ENCODE measurements at places on chromosomes 16 and 17.
A peak's percentile ranks its signal among the peaks of the same experiment; 100 is the strongest.

- no peak for DNase-seq
Observed at GRCh38 chr16:49492896-49493626, 119.5 kb downstream of the C16orf78 start.

GRCh38 chr17:927611-928461 is 51.7 kb downstream of the NXN start:
- DNase-seq, result no peak

DNA sequence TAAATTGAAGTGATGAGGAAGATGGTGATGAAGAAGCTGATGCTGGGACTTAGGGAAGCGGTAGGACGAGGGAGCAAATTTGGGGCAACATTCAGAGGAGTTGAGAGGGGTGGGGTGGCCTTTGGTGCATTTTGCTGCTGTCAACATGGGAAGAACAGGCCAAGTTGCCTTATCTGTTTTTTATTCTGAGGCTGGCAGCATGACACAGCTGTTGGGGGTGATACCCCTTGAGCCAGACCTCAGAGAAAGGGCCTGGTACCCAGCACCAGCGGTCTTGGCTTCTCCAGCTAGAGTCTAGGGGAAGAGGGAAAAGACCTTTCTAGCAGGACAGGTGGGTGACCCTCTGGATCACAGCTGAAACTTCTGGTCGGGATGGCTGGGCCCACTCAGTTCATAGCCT is 4.6 kb downstream of the IGFBP4 start:
- no peak for DNase-seq

DNA sequence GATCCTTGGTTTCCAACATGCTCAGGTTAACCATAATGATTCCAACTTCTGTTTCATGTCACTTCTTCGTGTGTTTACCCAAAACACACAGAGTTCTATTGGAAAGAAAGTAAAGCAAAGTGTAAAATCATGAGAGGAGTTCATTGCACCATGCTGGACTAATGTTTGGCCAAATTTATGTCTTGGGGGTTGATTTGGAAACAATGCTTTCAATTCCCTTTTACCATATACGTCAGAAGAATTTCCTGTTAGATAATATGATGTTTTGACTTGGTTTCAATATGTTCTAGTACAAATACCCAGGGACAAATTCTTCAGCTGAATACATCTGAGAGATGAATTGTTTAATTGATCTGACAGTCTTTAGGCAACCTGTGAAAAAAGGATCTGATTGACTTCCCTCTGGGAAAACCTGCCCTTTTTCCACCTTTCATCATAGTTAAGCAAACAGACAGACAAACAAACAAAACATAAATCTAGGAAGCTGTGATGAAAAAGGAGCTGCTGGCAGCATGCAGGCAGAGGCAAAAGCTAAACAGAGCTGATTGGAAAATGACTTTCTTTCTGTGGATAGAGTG is 26.0 kb upstream of the MPHOSPH6 start:
- DNase-seq, result no peak

DNA sequence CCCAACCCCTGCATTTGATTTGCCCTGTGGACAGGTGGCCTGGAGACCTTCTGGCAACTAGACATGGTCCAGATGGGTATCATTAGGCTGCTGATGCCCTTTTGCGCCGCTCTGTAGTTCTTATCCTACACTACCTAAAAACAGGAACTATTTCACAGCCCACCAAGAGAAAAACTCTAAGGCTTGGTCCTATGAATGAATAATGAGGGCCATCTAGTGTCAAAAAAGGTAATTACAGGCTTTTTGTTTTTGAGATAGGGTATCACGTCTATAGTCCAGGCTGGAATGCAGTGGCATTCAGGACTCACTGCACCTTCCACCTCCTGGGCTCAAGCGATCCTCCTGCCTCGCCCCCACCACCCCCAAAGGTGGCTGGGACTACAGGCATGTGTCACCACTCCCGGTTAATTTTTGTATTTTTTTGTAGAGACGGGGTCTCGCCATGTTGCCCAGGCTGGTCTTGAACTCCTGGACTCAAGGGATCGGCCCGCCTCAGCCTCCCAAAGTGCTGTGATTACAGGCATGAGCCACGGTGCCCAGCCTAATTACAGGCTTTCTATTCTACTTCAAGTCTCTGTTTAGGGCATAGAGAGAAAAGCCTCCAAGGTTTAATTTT is 20.9 kb downstream of the COIL start:
- DNase-seq, result no peak

DNA sequence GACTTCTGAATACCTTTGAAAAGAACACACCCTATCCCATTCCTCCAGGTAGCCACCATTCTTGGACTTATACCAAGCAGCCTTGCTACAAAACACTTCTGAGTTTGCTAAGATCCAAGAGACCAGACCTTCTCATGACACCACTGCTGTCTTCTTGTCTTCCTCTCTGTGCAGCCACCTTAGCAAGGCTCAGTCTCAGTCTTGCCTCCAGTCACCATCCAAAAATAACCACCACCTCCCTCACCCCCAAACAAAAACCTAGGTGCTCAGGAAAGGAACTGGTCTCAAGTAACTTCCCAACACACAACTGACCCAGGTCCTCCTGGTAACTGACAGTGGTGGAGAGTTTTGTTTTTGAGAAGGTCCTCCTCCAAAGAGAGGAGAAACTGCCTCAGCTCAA is 90.9 kb upstream of the CORO6 start:
- no peak for DNase-seq

DNA sequence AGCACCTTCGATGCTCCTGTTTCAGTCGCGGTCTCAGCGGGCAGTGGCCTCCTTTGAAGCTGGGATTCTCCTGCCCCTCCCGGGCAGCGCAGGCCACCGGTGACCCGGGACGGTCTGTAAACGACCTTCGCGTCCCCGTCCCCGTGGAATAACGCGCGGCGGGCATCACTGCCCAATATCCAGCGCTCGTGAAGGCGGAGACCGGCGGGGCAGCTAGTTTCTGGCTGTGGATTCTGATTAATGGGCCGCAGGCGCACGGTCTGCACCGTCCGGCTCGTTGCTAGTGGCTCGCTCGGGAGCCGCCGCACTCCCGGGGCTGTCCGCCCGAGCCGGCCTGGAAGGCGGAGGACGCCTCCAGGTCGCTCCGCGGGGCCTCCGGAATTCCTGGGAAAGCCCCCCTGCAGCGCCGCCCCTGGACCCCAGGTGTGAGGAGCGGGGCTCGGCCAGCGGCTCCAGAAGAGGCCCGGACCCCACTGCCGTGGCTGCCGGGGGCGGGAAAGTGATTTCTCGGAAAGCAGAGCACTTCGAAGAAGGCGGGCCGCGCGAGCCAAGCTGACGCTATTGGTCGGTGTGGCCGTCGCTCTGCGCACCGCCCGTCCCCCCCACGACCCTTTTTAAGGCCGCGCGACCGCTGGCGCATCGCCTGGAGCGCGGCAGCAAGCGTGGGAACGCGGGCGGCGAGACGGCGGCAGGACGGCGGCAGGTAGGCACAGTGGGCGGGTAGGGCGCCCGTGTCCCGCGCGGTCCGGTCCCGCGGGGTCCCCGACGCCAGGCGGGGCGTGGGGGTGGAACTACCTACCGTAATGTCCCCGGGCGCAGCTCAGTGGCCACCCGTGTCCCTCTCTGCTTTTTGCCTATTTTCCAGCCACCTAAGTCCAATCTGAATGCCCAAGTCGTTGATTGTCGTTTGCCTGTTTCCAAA is at the start of gene IRF8:
Gene IRF8 (plus strand): TSS at position 642 of the 922 bp plus-strand sequence. CDS start 3,854 bp downstream, outside the sequence.
- peak; percentile 91 for DNase-seq

DNA sequence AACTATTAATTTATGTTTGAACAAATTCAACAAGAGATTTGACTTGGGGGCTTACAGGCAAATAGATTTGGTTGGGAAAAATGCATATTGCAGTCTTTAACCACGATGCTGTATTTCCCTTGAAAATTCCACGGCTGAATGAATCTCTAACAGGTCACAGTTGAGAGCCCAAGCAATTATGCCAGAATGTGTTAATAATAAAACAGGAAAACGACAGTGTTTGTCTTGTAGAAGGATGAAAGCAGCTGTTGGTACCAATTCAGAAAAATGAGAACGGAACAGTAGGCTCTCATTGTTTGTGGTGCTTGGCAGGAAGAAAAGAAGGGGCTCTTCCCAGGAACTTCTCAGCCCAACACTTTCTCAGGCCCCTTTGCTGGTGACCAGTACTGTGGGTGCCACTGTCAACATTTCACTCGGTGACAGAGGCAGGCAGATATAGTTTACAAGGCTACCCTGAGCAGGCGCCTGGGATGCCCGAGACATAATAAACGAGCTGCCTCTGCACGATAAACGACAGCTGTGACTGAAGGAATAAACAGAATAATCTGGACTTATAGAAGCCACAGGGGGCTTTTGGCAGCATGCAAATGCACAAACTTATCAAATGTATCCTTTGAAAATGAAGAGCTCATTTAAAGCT is 387.1 kb downstream of the HS3ST4 start:
- no peak for DNase-seq

GRCh38 chr16:1643521-1643920 is 31.4 kb downstream of the CRAMP1 start:
- DNase-seq, result no peak

GRCh38 chr17:59513934-59514841 is 51.2 kb upstream of the DHX40 start:
- peak; percentile 66 for DNase-seq
